Ecto neural progenitor cell (in vitro differentiated cells): ENCODE measurements at places on chromosomes 7 and 10.

DNA sequence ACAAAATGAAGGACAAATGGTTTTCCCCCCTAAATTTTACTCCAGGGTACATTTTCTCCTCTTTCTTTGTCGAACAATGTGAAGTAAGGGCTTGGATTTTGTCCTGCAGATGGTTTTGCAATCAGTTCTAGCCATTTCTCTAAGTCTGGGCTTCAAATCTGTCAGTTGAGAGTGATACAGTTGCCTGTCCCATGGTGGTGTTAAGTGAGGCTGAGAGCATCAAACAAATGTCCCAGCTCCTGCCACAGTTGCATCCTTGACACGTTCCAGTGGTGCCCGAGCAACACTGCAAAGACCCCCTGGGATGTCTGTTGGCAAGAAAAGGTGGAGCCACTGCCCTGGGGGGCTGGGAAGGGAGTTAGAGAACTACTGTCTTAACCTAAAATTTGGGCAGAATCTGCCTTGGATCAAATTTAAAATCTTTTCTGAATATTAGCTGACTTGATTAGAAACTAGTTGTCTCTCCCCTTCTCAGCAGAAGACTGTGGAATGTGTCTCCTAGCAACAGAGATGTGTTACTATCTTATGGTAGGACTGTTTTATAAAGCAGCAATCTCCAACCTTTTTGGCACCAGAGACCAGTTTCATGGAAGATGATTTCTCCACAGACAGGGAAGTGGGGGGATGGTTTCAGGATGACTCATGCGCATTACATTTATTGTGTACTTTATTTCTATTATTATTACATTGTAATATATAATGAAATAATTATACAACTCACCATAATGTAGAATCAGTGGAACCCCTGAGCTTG lies 102.0 kb upstream of the STEAP1B start:
- DNase-seq: no peak

GRCh38 chr10:24463611-24464426 lies 254.9 kb downstream of the KIAA1217 start:
- no peak for DNase-seq

DNA sequence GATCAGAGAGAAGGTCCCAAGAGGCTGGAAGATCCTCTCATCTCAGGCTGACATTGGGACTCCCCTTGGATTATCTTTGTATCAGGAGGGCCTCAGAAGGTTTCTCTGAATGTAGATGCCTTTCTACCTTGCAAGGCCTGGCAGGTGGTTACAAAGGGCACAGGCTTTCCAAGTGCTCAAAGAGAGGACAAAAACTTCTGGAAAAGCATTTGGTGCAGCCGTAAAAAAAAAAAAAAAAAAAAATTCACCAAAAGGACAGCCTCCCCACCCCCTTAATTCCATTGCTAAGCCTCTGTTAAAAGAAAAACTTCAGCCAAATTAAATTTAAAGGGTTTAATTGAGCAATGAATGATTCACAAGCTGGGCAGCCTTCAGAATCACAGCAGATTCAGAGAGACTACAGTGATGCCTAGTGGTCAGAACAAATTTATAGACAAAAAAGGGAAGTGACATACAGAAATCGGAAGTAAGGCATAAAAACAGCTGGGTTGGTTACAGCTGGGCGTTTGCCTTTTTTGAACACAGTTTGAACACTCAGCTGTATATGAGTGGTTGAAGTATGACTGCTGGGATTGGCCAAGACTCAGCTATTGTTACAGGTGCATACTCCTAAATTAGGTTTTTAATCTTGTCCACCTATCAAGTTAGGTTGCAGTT lies 42.5 kb upstream of the LRGUK start:
- DNase-seq: no peak

GRCh38 chr10:93178226-93178625 lies 104.5 kb downstream of the CYP26A1 start:
- no peak for DNase-seq

DNA sequence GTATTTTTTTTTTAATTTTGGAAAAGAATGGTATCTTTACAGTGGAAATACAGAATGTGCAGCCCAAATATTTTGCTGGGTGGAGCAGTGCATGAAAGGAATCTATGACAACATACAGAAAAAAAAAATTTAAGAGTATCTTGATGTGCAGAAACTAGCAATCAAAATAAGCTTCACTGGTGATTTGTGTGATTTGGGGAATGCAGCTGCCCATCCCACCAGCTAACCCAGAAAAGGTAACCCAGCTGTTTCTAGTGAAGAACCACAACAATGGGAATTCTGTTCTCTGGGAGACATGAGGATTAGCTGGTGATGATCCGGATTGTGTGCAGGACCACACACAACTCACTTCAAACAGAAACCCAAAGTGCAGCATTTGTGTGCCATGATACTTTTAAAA lies 375.5 kb downstream of the SEMA3D start:
- DNase-seq: peak; percentile 52

DNA sequence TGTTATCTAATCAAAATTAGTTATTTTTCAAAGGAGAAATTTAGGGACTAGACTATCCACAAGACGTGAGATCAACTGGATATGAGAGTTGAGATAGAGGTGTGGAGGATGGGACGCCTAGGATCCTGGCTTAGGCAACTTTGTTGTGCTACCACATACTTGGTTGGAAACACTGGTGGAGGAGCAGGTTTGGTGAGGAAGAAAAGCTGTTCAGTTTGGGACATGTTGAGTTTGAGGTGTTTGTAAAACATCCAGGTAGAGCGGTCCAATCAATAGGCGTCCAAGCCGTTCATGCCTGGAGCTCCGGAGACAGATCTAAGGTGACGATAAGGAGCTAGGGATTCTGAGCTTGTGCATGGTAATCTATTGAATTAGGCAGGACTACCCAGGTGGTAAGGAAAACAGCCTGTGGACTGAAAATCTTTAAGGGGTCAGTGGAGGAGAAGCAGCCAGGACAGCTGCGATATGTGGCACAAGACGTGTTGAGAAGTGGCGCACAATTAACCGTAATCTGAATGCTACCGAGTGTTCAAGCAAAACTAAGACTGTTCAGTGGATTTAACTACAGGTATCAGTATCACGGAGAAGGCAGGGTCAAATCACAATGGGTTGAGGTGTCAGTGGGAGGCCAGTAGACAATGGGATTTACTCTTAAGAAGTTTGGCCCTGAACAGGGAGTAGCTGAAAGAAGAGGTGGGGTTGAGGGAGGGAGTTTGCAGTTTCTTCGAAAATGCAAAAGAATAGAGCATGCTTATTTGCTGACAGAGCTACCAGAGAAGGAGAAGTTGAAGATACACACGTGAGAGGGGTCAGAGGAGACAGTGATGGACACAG lies 16.1 kb upstream of the TRPV6 start:
- DNase-seq: no peak

GRCh38 chr10:47359101-47359500 lies 10.9 kb downstream of the RBP3 start:
- DNase-seq: no peak

DNA sequence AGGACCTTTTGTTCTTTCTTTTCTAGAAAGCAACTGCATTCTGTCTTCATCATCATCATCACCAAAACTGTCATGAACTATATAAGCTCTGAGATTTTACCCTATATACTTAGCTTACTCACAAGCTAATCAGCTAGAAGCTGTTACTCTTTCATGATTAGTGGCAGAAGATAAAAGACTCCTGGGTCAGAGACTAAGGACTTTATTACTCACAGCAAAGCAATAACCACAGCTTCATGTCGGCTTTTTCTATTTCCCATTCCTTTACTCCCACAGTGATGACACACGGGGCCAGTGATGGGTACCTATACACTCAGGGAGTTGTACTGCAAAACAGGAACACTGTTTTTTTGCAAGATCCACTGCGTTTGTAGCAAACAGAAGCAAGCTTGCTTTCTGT lies 8.4 kb upstream of the C10orf88 start:
- DNase-seq: no peak

- DNase-seq: no peak
Observed at GRCh38 chr7:140349144-140349771, 49.1 kb downstream of the SLC37A3 start.

- DNase-seq: no peak
Observed at GRCh38 chr10:97331153-97331703, 3.3 kb downstream of the FRAT2 start.

GRCh38 chr10:3625959-3626751 lies 158.9 kb downstream of the KLF6 start:
- DNase-seq: no peak

DNA sequence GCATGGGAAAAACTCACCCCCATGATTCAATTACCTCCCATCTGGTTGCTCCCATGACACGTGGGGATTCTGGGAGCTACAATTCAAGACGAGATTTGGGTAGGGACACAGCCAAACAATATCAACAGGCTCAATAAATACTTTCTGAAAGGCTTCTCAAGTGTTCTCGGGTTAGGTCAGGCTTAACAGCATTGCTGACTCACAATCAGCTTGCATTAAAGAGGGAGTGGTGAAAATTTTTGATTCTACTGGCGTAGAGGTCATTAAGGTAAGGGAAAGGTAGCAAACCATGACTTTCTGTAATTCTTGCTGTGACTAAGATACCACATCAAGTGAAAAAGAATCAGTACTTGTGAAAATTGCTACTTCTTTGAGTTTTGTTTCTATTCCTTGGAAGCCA lies 126.4 kb downstream of the JCAD start:
- no peak for DNase-seq

DNA sequence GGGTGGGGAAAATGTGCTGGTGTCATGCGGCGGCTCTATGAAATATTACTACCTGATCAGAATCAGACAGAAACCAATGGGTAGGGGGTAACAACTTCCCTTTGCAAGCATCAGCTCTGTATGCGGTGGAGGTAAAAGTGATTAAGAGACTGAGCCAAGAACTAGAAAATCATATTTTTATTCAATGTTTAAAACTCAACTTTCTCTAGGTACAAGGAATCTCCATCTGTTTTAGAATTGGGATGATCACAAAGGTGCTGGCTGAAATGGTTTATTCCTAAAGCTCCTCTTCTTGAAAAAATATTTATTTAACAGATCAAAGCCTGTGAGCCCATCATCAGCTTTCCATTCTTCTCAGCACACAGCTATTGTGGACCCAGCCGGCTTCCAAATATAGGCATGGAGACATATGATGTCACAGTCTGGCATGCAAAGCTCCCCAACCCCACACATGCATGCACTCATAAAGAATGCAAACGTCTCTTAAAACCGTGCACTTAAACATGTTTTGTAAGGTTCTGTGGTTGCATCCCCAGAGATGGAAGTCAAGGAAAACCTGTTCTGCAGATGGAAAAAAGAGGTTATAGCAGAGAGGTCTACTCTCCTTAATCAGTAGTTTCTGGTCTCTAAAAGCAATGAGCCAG lies 126.0 kb downstream of the SKIDA1 start:
- no peak for DNase-seq

DNA sequence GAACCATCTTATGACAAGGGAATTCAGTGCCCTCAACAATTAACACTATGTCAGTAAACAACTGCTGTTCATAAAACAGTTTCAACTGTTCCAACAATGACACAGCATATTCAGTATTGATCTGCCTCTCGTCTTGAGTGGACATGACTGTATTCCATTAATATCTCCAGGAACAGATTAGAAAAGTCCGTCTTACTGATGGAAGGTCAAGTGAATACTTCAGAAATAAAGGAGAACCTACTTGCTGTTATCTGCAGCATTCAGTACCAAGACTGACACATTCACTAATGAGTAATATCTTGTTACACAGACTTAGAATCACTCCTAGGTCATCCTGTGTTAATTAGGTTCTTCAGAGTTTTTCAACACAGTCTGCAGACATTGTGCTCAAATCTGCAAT lies 12.1 kb downstream of the KBTBD2 start:
- DNase-seq: no peak

GRCh38 chr10:480928-481552 lies 208.4 kb downstream of the DIP2C start:
- DNase-seq: no peak

DNA sequence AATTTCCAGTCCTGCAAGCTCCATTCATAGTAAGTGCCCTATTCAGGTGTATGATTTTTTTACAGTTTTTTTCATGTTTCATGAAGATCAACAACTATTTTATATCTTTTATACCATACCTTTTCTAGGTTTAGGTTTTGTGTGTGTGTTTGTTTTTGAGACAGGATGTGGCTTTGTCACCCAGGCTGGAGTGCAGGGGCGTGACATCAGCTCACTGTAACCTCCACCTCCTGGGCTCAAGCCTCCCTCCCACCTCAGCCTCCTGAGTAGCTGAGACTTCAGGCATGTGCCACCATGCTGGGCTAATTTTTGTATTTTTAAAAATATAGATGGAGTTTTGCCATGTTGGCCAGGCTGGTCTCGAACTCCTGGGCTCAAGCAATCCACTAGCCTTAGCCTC lies 35.0 kb downstream of the ARMH3 start:
- DNase-seq: no peak

DNA sequence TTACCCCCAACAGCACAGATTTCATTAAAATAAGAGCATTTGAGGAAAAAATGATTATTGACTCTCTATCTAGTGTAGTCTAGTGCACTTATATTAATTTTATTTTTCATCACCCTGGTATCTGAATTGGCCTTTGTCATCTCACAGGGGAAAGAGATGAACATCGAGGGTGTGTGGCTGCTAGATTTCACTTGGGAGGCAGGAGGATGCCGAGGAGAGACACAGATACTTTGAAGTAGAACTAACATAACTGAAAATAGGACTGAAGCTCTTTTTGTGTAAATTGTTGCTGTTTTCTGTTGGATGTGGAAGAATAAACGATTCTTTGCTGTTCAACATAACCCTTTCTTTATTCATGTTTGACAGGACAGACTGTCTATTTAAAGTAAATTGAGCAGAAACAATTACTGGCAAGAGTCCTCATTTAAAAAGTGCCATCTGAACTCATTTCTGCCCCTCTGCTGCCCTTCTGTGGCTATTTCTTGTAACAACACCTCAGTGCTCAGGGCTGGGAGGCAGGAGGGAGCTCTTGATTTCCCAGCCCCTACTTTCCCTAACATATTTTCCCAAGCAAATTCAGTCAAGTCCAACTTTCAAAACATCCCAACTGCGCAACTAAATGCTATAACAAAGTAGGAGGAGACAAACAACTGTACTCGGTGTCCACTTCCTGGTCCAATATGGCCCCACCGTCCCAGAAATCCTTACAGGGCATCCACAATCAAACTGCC lies 15.6 kb downstream of the LYZL1 start:
- no peak for DNase-seq

DNA sequence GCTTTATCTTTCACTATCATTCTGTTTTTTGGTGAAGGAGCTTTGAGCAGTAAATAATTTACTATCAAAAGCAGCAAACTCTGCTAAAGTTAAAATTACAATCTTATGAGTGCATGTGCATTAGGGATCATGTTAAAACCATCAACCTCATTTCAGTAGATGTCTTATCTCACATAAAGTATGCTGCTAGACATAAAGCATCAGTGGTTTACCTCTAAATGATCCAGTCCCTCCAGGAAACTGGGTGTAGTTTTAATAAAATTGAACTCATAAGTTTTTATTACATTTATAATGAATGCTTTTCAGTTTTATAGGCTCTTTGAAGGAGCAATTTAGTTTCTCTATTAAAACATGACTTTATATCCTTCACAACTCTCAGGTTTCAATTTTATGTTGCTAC lies 108.7 kb downstream of the LRRN3 start:
- no peak for DNase-seq

DNA sequence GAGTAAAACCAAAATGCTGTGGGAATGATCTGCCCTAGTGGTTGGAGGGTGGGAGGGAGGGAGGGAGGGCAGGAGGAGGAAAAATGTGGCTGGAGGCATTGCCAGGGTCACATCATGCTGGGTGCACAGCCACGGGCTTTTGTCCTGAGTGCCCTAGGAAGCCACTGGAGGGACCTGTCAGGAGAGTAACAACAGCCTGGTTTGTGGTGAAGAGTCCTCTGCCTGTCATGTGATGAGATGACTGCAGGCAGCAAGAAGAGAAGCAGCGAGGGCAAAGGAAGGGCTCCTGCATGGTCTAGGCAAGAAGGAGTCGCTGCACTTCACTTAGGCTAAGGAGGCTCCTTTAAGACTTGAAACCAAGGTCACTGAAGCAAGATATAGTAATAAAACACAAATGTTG lies 65.6 kb downstream of the PKD1L1 start:
- DNase-seq: no peak
